HS-5 (cell line): ENCODE measurements at places on chromosomes 12 and 14.

GRCh38 chr12:33575346-33575745 lies 135.7 kb upstream of the SYT10 start:
- DNase-seq = no peak

GRCh38 chr14:94971750-94972149 lies 185.6 kb downstream of the DICER1 start:
- DNase-seq = no peak

DNA sequence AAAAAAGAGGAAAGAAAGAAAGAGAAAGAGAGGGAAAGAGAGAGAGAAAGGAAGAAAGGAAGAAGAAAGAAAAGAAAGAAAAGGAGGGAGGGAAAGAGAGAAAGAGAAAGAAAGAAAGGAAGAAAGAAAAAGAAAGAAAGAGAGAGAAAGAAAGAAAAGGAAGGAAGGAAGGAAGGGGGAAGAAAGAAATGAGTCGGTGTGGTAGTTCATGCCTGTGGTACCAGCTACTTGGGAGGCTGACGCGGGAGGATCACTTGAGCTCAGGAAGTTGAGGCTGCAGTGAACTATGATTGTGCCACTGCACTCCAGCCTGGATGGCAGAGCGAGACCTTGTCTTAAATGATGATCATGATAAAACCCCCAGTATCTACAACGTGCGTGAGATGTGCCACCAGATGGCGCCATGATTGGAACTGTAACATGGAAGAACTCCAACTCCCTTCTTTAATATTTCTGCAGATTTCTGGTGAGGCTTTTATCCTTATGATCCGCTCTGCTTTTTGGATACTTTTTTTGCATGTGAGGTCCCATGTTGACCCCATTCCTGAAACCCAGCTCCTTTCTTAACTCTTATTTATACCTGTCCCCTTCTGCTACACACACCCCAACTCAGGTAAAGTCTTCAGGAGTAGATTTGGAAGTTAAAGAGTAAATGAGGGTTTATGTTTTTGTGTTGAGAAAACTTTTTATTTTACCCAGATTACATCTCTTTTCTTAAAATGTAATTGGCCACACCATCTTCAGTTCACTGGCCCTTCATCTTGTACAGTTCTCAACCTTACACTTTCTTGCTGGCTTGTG lies 25.6 kb downstream of the RNASE10 start:
- peak; percentile 32 for DNase-seq

DNA sequence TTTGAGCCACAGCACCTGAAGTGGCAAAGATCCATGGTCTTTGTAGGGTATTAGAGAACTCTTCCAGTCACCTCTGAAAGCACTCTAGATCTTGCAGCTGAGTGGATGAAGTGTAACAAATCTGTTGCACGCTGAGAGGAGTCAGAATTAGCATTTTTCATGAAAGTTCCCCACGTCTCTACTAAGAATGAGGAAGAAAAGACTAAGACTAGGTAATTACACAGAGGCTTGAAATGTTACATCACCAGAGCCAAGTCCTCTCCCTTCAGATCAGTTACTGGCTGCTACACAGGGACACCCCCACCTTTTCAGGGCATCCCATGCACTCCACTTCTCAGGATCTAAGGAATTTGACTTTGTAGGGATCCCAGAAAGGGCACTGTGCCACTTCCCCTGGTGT lies 98.6 kb upstream of the FKBP4 start:
- DNase-seq = no peak

GRCh38 chr14:37051153-37051552 lies 121.3 kb downstream of the SLC25A21 start:
- DNase-seq = no peak

- no peak for DNase-seq
Measured at GRCh38 chr14:94481468-94482131, 5.6 kb upstream of the SERPINA9 start.

DNA sequence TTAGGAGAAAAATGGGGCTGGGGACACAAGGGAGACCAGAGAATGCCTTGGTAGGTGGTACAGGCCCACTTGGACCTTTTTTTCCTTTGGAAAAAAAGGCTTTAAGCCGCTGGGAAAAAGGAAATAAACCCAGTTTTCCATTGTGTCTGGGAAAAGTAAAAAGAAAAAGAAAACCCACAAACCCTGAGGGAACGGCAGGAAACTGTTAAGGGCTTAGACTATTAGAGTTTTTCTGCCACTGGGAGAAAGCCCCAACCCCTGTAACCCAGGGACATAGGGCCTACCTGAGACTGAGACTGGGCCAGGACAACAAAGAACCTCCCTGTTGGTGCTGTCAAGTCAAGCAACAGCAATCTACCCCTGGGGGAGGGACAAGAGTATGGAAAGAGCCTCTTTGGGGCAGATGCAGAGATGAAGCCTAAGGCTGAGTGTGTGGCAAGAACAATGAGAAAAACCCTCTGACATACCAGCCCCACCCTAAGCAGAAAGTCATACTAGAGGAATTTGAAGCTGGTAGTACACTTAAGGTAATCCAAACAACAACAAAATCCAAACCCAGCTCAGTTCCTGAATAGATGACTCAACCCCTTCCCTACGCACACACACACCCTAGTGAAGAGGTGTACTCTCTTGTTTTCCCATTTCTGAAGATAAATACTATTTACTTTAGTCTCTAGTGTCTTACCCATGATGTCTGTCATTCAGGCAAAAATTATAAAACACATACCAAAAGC lies 22.8 kb downstream of the ATF1 start:
- peak; percentile 94 for DNase-seq

GRCh38 chr12:13537623-13538022 lies 341.1 kb downstream of the EMP1 start:
- DNase-seq = no peak

DNA sequence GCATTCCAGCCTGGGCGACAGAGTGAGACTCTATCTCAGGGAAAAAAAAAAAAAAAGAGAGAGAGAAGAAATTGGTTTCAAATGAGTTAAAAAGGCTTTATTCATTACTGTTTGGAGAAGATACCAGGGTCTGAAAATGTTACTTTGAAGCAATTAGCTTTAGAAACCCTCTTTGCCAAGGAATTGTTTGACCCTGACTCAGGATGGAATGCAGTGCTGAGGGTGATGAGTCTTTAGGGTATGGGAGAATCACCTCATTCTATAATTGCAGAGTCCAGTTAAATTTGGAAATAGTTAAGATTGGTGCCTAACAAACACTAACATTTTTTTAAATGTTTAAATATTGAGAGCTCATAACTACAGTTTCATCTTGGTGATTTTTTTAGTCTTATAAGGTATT lies 13.3 kb downstream of the RAP1B start:
- peak; percentile 77 for DNase-seq

GRCh38 chr14:61203081-61203753 lies 77.9 kb downstream of the TMEM30B start:
- DNase-seq = no peak

- DNase-seq = no peak
Measured at GRCh38 chr14:85728476-85729065, 198.6 kb downstream of the FLRT2 start.

GRCh38 chr14:103561381-103562178 lies 877 bp downstream of the BAG5 start:
- DNase-seq = no peak

DNA sequence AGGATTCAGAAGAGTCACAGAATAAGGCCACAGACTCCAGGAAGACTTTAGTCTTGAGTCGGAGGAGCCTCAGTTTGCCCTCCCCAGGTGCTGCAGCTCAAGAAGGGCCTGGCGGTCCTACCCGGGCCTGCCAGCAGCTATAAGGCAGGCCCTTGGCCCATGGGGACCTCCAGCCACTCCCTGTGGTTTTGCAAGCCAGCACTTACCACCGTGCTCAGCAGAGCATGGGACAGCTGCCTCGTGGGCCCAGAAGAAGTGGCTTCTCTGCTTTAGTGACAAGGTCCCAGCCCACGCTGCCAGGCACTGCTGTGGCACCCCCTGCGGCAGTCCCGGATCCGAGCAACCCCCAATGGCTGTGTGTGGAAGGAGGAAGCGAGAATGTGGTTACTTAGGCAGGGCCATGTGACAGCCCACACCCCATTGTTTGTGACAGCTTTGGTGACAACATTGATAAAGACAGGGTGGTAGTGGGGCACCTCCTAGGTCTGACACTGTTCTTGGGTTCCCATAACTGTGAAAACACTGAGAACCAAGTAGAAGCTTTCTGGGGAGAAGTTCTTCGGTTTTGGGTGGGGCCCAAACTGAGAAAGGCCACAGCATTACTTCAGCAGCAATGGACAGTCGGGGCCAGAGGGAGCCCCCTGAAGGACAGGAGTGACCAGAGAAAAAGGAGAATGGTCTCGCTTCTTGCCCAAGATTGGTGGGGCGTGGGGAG lies at the start of gene SELPLG:
Gene SELPLG, minus strand, starts transcription at position 361 of the 715 bp plus-strand sequence. CDS start 9,587 bp downstream, outside the sequence.
- DNase-seq = no peak

GRCh38 chr14:60878121-60878520 lies 102.8 kb downstream of the TRMT5 start:
- no peak for DNase-seq

GRCh38 chr12:62769076-62769619 lies 165.8 kb downstream of the PPM1H start:
- DNase-seq = no peak

- no peak for DNase-seq
Measured at GRCh38 chr14:64209444-64210131, 84.6 kb downstream of the ESR2 start.

DNA sequence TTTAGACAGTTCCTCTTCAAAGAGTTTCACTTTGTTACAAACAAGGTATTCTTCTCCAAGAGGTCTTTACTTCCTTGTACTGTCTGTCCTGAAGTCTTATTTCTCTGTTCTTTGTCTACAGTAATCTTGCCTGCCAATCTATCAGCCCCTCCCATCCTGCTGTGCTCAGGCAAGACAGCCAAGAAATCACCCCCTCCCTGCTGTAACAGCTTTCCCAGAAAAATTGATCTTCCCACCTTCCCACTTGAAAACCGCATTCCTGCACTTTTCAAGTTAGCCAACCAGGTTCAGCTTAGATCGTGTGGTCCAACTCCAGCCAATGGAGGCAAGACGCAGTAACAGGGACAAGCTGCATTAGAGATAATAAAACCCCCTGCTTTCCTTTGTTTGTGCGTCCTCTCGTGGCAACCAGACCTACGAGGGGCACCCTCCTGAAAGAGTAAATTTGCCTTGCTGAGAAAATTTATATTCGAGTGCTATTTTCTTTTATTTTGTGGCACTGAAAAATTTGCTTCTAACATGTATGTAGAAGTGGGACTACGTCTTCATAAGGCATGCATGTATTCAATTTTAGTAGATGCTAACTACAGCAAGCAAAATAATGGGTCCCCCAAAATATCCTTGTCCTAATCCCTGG lies 46.5 kb upstream of the ESR2 start:
- DNase-seq = no peak

DNA sequence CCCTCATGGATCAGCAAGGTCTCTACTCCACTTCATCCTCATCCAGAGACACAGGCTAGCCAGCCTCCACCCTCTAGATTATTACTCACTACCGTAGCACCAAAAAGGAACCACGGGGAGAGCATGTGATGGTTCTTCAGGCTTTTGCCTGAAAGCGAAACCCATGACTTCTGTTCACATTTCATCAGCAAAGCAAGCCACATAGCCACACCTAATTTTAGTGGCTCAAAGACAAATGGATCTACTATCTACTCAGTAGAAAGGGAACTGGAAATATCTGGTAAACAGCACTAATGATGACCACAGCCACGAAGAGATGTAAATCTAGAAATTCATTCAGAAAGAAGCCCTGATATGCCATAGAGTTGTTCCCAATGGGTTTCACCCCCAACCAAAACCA lies 51.4 kb downstream of the VCPKMT start:
- DNase-seq = no peak

DNA sequence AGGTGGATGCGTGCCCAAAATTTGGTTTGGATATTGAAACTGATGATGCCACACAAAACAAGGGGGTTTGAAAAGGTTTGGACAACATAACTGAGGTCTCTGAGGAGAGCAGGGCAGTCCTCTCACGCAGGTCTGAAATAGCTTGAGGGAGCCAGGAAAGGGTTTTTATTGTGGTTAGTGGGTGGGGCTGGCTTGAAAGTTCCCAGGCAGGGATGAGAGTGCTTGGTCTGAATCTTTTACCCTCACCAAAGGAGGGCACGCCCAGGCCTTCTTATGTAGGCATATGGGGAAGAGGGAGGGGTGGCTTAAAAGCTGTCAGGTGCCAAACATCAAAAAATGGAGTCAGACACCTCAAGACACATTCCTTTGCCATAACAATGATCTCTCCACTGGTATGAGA lies 493.1 kb upstream of the CCDC196 start:
- DNase-seq = no peak

- peak; percentile 48 for DNase-seq
Measured at GRCh38 chr12:80262346-80262745, 163.0 kb downstream of the OTOGL start.

GRCh38 chr12:24851341-24851740 lies 97.6 kb downstream of the BCAT1 start:
- DNase-seq = no peak

DNA sequence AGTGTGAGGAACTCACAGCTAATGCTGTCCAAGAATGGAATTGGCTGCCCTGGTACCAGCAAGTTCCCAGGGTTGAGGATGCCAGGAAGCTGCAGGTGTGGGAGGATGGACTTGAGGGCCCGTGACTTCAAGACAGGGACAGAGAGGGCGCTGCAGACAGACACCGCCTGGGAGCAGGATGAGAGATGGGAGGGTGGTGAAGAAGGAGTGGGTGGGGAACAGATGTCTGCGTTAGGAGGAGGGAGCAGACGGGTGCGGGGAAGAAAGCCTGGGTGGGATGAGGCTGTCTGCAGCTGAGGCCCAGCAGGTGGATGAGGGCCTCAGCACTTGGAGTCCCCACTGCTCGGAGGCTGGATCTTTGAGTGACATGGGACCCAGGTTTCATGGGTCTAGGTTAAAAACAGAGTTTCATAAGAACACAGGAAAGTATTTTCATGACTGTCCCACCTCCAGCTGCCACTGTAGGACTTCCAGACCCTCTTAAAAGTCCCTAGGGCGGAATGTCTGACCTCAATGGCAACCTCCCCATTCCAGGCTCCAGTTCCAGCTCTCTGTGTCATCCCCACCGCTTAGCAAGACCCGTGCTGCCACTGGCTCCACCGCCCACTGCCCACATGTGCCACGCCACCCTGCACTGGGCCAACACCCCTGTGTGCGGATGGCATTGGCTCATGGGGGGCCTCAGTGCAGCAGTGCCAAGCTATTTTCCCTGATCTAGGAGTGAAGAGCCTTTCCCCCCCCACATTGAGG lies 70.3 kb upstream of the SCN8A start:
- DNase-seq = no peak

GRCh38 chr14:72510566-72510965 lies 383.3 kb downstream of the DPF3 start:
- no peak for DNase-seq

DNA sequence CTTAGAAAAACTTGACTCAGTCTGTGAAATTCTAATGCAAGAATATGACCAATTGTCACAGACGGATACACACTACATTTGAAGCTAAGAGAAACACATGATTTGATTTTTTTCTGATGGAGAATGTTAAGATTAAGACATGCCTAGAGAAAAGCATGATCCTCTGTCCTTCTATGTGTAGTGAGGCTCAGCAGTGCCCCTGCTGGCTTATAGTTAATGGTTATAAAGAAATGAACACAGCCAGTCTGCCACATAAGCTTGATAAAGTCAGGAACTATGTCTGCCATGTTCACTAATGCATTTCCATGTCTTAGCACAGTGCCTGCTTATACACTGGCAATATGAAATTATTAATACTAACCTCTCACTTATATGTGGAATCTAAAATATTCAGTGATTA lies 168.1 kb upstream of the DAAM1 start:
- DNase-seq = no peak
